Motor neuron (in vitro differentiated cells): ENCODE measurements at places on chromosomes 3 and 15.

DNA sequence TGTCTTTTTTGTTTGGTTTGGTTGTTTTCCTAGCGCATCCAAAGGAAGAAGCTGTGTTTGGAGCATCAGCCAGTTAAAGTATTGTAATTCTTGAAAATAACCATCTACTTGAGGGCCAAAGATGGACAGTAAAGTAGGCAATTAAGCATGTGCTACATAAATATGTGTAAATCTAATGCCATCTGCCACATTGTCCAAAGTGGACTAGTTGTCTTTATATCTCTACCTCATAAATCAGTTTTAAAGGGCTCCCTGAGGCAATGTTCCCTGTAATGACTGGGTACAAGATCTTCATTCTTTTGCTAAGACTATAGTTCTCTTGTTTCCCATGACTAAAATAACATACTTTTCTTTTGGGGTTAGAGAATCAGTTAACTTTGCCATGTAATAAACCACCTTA, 460.0 kb upstream of the RARB start:
- no peak for ATAC-seq

DNA sequence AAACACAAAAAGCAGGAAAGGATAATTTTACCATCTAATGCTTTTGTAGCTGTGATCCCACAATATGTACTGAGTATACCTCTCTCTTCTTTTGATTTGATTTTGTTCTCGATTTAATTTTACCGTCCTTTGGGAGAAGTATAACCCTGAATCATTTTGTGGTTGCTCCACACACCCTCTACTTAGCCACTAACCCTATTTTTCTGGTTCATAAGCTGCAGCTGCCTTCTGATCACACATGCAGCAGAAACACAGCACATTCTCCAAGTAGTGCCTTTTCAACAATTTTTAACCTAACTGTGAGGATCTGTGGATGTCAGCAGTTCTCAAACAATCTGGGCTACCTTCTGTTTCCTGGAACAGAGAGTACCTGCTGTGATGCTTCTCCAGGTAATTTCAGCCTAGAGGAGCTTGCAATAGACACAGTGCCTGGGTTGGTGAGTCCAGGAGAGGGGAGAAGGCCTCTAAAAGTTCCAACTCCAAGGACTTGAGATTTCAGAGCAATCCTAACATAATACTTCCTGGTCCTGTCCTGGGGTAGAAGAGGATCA, 40.3 kb downstream of the HGD start:
- no peak for ATAC-seq

DNA sequence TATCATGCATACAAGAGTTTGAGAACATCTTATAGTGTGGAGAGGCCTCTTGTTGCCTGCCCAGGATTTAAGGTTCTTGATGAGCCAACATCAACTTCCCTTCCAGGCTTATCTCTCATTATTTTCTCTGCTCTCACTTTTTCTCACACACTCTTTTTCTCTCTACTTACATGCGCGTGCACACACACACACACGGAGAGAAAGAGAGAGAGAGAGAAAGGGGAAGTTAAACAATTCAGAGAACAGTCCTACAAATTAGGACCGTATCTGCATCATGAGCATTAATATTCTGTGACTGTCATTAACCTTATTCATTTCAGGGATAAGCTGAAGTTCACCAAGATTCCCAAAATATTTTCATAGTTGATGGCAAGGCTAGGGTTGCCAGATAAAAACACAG, 269.0 kb downstream of the ZNF621 start:
- no peak for ATAC-seq

DNA sequence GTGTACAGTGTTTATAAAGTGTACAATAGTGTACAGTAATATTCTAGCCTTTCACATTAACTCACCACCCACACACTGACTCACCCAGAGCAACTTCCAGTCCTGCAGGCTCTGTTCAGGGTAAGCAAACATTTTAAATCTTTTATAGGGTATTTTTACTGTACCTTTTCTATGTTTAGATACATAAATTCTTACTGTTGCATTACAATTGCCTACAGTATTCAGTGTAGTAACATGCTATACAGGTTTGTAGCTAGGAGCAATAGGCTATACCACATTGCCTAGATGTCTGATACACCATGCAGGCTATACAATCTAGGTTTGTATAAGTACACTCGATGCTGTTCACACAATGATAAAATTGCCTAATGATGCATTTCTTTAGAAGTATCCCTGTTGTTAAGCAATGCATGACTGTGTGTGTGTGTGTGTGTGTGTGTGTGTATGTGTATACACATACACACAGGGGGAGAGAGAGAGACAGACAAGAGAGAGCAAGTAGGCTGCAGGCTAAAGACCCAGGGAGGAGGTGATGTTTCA, 72.5 kb upstream of the PRR23C start:
- no peak for ATAC-seq

GRCh38 chr3:46059432-46059831, 32.1 kb upstream of the XCR1 start:
- no peak for ATAC-seq

DNA sequence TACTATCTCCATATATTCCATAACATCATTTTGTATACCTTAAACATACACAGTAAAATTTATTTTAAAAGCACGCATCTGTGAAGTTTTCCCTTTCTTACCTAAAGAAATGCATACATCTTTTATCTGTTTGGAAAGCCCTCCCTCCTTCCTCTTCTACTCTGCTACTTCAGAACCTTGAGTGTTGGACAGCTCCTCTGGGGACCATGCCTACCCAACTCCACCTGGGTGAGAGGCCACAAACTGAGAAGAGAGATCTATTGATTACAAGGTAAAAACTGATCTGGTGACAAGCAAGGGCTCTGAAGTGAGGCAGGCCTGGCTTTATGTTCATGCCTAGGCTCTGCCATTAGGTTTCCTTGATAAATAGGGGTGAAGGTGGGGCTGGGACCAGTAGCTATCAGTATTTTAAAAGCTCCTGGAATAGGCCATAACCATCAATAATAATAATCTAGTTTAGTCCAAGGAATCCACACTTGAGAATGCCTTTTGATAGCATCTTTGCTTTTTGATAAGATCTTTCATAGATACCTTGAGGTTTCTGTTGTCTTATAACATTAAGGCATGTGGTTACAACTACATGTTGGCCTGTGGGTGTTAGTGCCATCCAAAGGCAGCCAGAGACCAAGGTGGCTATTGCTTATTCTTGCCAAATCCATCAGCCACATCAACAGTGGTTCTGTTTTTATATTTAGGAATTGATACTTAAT, 148.8 kb downstream of the KCNMB2 start:
- no peak for ATAC-seq

- peak; percentile 98 for ATAC-seq
Observed at GRCh38 chr3:115071601-115072000, 75.5 kb downstream of the ZBTB20 start.

DNA sequence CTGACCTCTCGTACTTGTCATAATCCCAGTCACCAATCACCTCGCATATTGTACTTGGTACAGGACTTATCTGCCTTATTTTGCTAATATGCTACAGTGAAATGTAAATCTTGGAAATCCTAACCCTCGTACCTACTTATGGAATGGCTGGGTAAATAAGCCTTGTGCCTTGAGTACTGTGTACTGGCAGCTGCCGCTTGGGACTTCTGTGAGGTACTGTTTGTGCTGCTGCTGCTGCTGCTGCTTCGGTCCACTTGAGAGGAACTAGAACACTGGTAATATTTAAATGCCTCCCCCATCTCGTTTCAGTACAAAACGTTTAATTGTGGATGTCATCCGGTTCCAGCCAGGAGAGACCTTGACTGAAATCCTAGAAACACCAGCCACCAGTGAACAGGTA, 42.5 kb upstream of the CRTC3 start:
- no peak for ATAC-seq

GRCh38 chr3:47664519-47664918, 85.9 kb upstream of the CSPG5 start:
- ATAC-seq = no peak

GRCh38 chr3:190252080-190252479, 70.2 kb downstream of the CLDN1 start:
- no peak for ATAC-seq

DNA sequence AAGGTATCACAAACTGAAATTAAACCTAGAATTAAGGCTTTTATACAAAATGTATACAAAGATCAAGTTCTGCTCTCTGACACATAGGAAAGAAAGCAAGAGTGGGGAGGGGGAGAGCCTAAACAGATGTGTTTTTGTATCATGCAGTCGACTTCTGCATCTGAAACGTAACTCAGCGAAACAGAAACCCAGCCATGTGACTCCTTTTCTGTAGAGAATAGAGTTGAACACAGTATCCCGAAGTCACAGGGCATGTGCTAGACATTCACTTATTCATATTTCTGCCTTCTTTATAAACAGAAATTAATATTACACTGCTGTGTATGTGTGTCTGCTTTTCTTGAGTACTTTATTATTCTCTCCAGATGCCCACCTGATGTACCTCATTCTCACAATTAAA, 121.0 kb downstream of the PDZRN3 start:
- ATAC-seq = peak; percentile 27

- no peak for ATAC-seq
Observed at GRCh38 chr3:113668015-113668414, 28.4 kb downstream of the USF3 start.

- no peak for ATAC-seq
Observed at GRCh38 chr3:183074261-183074660, 25.0 kb downstream of the MCCC1 start.

DNA sequence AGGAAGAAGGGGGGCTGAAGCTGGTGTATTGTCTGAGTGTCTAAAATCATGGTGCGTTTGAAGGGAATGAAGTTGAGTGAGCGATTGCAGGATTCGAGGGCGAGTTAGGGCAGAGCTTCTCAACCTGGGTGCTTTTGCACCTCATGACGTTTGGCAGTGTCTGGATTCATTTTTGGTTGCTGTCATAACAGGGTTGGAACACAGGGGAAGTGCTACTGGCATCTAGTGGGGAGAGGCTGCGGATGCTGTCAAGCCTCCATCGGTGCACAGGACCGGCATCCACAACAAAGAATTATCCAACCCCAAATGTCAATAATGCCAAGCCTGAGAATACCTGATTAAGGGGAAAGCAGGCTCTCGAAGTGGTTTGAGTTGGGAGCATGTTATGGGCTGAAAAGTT, 120.0 kb downstream of the SLCO3A1 start:
- ATAC-seq = no peak

- no peak for ATAC-seq
Observed at GRCh38 chr15:34109797-34110663, 8.1 kb downstream of the PGBD4 start.
